ENCODE measurements at places on chromosomes 12 and 14.
A peak's percentile ranks its signal among the peaks of the same experiment; 100 is the strongest.

GRCh38 chr12:68158432-68158831 is 1.1 kb downstream of the IFNG start:
- peak; percentile 8 for DNase-seq

DNA sequence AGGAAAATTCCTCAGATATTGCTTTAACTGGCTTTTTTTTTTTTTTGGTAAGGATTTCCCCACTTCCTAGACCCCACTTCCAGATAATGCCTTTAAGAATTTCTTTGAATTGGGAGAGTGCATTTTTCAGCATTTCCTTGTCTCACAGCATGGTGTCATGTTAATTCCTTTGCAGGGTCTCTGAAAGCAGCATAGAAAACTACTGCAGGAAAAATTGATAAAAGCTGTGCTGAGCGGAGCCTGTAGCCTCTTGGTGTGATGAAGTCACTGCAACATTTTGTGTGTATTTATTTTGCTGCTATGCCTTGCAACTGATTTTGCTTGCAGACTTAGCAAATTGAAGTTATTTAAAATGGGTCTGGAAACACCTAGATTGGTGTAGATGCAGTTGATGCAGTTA is 2.7 kb downstream of the ANO4 start:
- no peak for DNase-seq

DNA sequence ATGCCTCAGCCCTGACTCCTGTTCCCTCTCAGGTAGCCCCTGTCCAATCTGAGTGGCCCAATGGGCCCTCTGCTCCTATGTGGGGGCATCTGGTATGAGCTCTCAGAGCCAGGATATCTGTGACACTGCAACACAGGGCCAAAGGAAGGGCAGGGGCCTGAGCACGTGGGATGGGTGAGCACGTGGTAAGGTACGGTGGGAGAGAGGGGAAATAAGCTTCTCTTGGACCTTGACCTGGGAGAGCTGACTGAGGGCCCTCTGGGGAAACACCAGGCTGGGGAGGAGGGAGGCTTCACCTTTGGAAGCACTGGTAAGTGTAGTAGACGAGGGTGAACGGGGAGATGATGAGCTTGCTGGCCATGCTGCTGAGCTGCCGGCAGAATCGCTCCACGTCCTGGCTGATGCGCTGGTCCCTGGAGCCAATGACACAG is 6.7 kb downstream of the ABCD4 start:
- no peak for DNase-seq

- no peak for DNase-seq
Observed at GRCh38 chr14:81633496-81633895, 99.8 kb upstream of the SEL1L start.

DNA sequence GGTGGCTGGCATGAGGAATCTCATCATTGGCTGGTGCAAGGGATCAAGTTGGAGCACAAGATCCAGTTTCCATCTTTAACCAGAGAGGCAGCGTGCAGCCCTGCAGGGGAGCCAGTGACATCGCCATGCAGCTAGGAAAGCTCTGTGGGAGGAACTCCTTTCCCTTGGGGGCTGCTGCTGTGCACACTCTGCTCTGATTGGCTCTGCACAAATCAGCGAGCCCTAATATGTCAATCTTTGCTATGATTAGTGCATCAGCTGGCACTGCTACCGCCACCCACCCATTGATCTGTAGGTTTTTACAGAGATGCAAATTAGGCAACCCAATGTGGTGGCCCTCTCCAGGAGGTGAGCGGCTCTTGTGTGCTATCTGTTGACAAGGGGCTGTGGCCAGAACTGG is 262.6 kb downstream of the PCNX1 start:
- no peak for DNase-seq

All from fibroblast of skin of back (primary cell).